IMR-90 (cell line): ENCODE measurements at places on chromosomes 6 and 20. TPM values are rescaled to one million over a fixed set of nuclear protein-coding genes. Genes with fewer than 3 reads are reported as not detected.

DNA sequence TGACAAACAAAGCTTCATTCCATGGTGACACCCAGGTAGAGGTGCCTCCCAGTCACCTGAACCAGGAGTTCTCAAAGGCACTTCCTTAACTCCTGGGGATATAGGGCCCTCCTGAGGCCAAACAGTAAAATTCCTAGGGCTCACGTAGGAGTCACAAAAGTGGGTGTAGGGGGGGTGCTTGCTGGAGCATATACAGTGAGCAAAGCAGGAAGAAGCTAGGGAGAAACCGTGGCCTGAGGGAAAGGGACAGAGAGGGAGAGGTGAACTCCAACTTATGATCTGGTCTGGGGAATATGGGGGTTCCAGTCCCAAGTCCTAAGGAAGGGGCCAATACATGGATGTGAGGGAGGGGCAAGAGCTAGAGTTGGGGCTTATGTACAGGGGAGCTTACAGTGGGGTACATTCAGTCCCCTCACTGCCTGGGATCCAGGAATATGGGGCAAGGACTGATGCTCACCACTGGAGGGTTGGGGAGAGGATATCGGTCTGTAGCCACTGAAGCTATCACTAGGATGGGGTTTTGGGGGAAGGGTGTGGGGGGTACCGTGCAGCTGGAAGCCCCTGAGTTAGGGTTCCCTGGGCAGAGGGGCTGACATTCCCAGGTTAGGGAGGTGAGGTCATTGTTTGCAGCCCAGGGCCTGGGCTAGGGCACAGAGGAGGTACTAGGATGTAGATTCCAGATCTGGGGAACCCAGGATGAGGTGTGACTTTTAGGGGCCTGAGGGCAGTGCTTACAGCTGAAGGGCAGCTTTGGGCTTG, 950 bp downstream of the PEDS1 start:
- no peak for DNase-seq

GRCh38 chr6:37807656-37808055, 11.9 kb upstream of the ZFAND3 start:
- no peak for DNase-seq

- DNase-seq = no peak
Observed at GRCh38 chr6:19465256-19465655, 371.9 kb upstream of the ID4 start.

The ASIP gene
- not detected in 2 replicates for total RNA-seq

GRCh38 chr6:13453771-13454251, 33.6 kb downstream of the GFOD1 start:
- peak; percentile 49 for DNase-seq

The CCR6 gene
- total RNA-seq = not detected in 2 replicates

- no peak for DNase-seq
Observed at GRCh38 chr6:33213166-33213988, 5.1 kb downstream of the RING1 start.
